ENCODE measurements at places on chromosomes 12 and 14.

DNA sequence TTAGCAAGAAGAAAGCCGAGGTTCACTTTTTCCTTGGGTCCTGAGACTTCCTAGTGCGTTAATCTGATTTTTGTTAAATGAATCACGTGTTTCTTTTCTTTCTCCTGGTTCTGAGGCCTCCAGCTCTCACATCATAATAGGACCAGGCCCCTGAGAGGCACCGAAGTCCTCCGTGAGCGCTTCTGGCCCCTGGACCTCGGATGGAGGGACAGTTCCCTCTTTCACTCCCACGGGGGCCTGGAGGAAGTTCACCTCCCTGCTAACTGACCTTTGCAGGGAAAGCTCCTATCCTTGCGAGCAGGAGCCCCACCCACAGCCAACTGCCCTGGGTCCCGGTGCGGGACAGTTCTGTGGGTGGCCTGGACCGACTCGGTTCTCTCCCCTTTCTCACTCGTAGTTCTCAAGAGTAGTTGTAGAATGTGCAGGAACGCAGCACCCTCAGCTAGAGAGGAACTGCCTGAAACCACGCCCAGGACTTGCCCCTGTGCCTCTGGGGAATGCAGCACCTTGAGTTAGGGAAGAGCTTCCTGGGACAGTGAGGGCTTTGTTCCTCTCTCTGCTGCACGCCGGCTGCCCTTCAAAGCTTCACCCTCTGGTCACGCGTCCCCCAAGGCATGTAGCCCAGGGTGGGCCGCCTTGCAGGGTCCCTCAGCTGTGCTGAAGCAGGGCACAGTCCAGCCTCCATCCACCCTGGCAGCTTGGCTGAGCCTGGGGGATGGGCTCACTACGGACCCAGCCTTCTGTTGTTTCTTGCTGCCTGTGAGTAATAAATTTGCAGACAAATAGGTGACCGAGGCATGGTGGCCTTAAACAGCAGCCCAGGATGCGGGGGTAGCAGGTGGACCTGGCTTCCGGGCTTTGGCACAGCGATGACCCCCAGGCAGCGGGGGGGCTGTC lies 264.6 kb downstream of the ADGRD1 start:
- DNase-seq, result no peak

GRCh38 chr12:54411391-54412241 lies 7.5 kb downstream of the ITGA5 start:
- peak; percentile 96 for DNase-seq

GRCh38 chr14:28083389-28083788 lies 683.2 kb upstream of the FOXG1 start:
- no peak for DNase-seq

- DNase-seq, result no peak
These were observed 33.8 kb downstream of the ZFYVE21 start for GRCh38 chr14:103749452-103749851.

- no peak for DNase-seq
These were observed 9.6 kb upstream of the NPFF start for GRCh38 chr12:53516758-53517455.

GRCh38 chr14:61191733-61192132 lies 89.4 kb downstream of the TMEM30B start:
- DNase-seq, result no peak

DNA sequence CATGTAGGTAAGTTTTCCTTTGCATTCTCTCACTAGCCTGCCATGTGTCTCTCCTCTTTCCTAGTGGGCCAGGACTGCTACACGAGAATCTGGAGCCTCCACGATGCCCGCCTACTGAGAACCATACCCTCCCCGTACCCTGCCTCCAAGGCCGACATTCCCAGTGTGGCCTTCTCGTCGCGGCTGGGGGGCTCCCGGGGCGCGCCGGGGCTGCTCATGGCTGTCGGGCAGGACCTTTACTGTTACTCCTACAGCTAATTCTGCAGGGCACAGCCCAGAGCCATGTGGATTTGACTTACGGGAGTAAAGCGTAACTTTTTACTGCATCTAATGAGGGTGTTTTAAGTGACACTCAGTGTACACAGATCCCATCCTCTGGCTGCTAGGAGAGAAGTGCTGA lies 32.3 kb downstream of the DCAF4 start:
- no peak for DNase-seq

- DNase-seq, result no peak
These were observed 225.0 kb upstream of the GRIP1 start for GRCh38 chr12:66903782-66904396.

DNA sequence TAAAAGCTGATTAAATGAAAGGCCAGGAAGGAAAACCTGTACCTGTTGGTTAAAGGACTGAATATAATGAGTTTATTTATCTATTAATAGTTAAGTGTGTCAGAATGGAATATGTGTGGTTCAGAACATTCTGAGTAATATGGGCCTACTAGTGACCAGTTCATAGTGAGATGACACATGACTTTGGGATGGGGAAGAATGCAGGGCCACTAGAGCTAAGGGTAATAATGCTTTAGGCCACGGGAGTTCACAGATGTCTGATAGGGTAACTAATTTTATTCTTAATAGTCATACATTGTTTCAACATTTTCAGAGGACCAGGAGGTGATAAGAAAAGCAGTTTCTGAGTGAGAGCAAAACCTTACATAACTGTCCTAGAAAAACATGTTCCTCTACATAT lies 247.8 kb upstream of the OR4E1 start:
- no peak for DNase-seq

DNA sequence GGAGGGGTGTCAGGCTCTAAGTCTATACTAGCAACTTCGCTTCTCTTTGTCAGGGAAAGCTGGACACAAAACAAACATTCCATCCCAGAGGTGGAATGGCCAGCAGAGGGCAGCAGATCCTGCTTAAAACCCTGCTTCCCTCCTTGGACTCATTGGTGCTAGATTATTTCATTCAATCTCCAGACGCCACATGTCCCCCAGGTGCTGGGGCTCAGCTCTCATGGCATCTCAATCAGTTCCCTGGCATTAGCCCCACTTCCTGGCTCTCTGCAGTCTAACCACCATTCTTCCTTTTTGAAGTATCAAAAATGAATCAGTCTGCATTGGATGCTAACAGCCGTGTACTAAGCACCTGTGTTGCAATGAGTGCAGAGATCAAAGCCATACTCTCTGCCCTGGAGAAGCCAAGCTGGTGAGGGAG lies 8.1 kb upstream of the PPP1R1A start:
- DNase-seq, result peak; percentile 52

GRCh38 chr14:102898776-102899515 lies 23.5 kb upstream of the AMN start:
- DNase-seq, result no peak

- DNase-seq, result peak; percentile 66
These were observed 12.4 kb upstream of the ITGB7 start for GRCh38 chr12:53219292-53219955.

DNA sequence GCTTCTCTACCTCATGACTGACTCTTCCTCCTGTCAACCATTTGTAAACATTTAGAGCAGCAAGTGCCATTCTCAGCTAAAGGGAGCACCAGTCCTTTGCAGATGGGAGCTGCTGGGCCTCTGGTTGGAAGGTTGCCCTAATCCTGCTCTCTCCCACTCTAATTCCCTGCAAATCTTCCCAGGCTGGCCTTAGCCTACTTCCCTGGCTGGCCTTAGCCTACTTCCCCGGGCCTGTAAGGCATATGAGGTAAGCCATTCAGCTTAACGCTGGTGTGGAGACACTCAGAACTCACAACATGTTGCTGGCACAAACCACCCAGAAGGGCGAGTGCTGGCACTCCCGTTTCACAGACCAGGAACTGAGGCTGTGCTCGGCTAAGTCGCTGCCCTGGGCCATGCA lies 69.0 kb downstream of the CPSF2 start:
- DNase-seq, result no peak

GRCh38 chr12:457676-458075 lies 2.1 kb upstream of the B4GALNT3 start:
- no peak for DNase-seq
